Activated T-cell treated with anti-CD3 and anti-CD28 coated beads for 4 hours (primary cell): ENCODE measurements at places on chromosomes 5 and 9.
A peak's percentile ranks its signal among the peaks of the same experiment; 100 is the strongest.

DNA sequence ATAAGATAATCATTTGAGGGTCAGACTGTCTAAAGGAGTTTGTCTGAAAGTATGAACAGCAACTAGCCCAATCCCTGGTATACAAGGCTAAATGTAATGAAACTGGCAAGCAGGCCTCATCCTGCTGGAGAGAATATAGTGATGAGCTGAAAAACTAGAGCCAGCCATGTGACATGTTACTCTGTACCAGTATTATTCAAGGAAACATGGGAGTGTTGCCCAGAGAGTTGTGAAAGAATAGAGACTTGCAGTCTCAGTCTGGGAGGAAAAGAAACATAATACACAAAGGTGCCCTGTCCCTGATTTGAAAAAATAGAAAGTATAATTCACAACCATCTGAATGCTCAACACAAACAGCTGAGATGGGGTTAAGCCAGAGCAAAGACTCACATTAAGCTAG lies 37.9 kb upstream of the HTR1A start:
- no peak for DNase-seq

- no peak for DNase-seq
Measured at GRCh38 chr5:157914151-157914788, 55.3 kb upstream of the CLINT1 start.

DNA sequence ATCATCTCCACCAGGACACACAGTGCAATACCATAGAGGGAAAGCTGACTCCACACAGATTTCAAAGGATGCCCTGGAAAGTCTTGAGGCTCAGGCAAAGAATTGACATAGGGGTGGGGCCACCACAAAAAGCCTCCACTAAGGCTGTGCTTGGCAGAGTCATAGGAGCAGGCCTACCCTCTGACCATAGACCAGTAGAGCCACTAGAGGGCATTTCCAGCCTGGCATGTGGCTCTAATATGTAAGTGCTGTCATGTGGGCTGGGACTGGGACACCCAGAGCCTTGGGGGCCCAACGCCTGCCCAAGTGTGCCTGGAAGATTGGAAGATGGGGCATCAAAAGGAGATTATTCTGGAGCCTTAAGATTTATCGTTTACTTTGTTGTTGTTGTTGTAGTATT lies 726.0 kb downstream of the DNAH5 start:
- DNase-seq: no peak

GRCh38 chr9:6909181-6909580 lies 151.4 kb downstream of the KDM4C start:
- no peak for DNase-seq

- no peak for DNase-seq
Measured at GRCh38 chr5:68126886-68127285, 88.7 kb upstream of the PIK3R1 start.

- DNase-seq: no peak
Measured at GRCh38 chr9:128145536-128145935, 3.7 kb upstream of the LCN2 start.

DNA sequence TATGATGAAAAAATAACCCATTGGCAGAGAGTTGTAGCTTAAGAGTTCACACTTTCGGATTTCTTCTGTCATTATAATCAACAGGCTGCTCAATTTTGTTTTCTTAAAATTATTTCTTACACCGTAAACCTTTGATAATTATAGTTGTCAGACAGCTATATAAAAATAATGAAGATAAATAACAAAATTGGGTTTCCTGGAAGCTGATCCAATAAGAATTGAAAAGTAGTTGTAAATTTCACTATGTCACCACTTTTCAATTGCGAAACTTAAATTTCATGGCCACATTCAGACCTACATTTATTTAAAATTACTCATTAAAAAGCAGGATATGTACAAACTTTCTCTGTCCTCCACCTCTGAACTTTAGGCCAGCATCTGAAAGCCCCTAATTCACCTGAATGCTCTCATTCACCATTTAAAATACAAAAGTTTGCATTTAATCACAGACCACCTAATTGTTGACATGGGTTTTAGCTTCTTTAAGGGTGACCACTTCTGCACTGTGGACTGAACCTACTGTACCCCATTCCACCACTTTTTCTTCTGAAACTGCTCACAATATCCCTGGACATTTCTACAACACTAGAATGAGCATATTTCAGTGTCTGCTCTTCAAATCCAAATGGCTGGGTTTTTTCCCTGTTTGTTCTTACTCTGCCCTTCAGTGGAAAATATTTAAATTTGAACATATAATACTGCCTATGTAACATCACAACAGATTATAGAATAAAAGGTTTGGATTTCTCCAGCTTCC lies 680 bp downstream of the SELENOP start:
- no peak for DNase-seq

- no peak for DNase-seq
Measured at GRCh38 chr5:156883316-156883875, 33.3 kb downstream of the PPP1R2B start.

DNA sequence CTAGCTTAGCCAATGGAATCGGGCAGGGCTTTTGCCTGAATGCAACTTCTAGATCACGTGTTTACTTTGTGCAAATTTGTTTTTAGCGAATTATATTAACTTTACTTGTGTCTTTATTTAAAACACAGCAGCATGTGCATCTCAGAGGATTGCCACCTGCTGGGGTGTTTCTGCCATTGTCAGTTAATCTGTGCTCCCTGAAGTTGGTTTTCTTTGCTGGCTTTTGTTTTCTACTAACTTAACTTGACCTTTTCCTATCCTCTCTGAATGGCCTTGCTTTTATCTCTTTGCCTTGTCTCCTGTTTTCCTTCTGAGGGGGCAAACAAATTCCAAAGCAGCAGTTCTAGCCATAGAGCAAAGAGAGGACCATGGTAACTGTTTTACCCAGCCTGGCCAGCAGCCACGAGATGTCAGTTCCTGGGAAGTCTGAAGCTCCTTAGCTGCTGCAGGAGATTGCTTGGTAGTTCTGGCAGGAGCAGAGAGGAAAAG lies 67.6 kb downstream of the ARHGEF28 start:
- no peak for DNase-seq

GRCh38 chr5:78587775-78588291 lies 60.7 kb downstream of the LHFPL2 start:
- DNase-seq: no peak

DNA sequence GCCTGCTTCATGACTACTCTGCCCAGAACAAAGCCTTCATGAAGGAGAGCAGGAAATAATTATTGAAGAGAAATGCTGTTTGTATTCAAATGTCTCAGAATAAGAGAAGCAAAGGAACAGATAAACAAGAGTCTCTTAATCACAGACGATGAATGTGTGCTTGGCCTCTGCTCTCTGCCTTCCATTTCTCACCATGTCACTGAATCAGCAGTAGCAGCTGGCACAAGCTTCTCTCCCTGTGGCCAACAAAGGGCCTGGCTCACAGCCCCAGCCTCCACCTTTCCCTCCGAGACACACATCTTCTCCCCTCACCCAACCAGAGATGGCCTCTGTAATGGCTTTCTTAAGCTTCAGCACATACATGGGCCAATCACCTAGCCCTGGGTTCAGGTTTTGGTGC lies 128.1 kb upstream of the SLIT3 start:
- DNase-seq: no peak

GRCh38 chr9:4114569-4115505 lies 185.0 kb downstream of the GLIS3 start:
- no peak for DNase-seq

- DNase-seq: peak; percentile 67
Measured at GRCh38 chr5:442335-443238, at the start of gene EXOC3. Gene EXOC3 (plus strand): TSS chr5:443176. CDS start chr5:446206, 3,030 bp downstream.

GRCh38 chr9:93024646-93024910 lies 33.9 kb upstream of the SUSD3 start:
- DNase-seq: no peak

- DNase-seq: no peak
Measured at GRCh38 chr5:77431286-77431685, 60.8 kb downstream of the WDR41 start.

DNA sequence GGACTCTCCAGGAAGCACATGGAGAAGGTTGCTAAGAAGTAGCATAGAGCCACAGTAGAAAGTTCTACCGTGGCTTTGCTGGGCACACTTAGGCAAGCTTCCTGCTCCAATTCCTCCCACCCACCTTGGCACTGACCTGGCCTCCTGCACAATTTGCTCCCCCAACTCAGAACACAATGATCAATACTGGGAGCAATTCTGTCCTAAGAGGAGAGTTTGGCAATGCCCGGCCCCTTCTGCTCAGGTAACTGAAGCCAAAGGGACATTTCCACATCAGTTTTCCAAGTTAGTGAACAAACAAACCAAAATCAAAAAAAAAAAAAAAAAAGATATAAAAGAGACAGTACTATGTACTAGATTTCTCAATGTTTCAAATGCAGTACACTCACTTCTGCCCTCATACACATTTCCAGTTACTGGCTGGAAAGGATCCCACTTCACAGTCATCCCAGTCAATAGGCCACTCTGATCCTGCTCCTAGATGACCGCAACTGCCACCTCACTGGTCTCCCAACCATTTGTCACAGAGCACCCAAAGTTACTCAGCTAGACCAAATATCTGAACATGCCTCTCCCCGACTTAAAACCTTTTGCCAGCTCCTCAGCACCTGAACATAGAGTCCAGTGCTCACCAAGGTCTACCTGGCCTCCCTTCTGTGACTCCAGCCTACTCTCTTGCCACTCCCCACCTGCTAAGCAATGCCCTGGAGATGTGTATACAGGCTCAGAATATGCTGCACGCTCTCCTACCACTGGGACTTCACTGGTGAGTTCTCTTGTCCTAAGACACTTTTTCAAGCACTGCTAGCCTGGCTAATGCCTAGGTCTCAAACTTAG lies 21.3 kb downstream of the ABCA1 start:
- DNase-seq: no peak

DNA sequence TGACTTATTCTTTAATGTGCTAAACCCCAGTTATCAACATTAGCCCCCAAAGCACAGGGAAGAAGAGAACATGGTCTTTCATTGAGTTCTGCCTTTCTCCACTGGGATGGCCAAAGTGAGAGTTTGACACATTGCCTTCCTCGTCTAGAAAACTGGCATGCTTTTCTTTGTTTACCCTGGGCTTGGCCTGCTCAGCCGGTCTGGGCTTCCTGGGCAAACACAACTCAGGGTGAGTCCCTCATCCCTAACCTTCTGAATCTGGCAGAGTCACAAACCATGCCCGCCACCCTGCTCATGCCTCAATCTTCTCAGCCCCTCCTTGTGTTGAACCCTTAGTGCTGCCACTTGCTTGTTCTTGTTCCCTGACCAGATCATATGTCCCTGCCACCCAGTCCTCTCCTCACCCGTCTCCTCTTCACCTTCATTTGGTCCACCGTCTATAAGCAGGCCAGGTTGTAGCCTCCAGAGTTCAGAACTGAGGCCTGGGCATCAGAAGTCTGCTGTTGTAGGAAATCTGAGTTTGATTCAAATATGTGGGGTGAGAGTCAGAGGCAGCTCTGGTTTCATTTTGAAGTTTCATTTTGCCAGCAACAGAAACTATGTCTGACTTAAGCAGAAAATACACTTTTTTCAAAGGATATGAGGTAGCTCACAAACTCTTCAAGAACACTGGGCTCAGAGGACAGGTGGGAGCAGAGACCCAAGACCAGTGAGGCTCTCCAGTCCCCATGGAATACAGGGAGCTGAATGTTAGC lies 217.6 kb downstream of the NDUFS4 start:
- no peak for DNase-seq

GRCh38 chr5:78501411-78502352 lies 141.3 kb downstream of the SCAMP1 start:
- DNase-seq: no peak

DNA sequence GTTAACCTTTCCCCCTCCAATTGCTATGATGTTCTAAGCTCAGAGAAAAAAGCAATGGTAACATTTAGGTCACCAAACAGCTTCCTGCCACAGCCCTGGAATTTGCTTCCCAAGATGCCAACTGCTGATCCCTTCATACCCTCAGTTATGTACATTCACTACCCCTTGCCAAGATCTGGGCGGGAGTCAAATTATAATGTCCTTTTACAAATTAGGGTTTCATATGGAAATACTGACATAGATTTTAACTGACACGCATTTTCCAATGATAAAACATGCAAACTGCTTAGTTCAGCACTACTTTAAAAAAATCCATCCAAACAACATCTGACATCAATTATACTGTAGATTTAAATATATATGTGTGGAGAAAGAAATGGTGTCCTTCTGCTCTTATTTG lies 5.0 kb downstream of the LOX start:
- DNase-seq: no peak

DNA sequence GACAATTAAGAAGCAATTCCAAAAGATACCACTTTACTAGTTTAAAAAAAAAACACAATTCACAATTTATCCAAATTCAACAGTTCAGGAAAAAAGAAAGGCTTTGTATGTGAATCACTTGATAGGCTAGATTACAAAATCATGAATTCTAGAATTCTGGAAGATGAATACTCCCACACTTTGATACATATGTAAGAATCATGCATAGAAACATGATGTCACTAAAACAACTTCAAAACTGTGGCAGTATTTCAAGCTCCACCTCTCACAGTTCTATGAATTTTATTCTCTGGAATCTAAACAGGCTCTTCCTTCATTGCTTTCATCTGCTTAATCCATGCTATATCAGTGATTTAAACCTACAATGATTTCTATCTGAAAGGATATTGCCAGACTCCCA lies 51.0 kb downstream of the GNAQ start:
- DNase-seq: no peak

- DNase-seq: no peak
Measured at GRCh38 chr5:14775857-14776256, 95.7 kb downstream of the ANKH start.

GRCh38 chr5:76983468-76983867 lies 30.6 kb downstream of the CRHBP start:
- no peak for DNase-seq

- DNase-seq: no peak
Measured at GRCh38 chr9:109796078-109796477, 16.1 kb downstream of the PALM2AKAP2 start.

GRCh38 chr5:36027711-36028110 lies 36.5 kb upstream of the UGT3A1 start:
- DNase-seq: no peak

- no peak for DNase-seq
Measured at GRCh38 chr9:25415718-25416117, 262.5 kb downstream of the TUSC1 start.

DNA sequence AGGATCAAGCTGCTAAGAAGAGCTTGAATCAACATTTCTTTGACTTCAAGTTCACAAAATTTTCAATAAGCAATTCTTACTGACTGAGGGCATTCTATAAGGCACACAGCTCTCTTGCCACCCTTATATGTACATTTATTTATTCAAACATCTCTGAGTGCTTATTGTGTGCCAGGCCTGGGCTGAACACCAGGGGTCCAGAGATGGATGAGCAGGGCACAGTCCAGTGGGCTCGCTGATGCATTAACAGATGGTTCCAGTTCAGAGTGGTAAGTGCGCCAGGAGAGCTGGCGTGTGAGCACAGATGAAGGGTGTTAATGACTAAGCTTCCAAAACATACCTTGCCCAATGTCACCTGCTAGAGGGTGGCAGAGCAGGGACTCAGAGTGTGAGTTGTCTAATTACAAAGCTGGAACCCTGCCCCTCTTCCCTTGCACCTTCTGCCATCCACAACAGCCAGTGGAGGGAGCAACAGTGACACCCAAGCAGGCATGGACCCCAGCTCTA lies 24.6 kb downstream of the ALG2 start:
- DNase-seq: no peak

DNA sequence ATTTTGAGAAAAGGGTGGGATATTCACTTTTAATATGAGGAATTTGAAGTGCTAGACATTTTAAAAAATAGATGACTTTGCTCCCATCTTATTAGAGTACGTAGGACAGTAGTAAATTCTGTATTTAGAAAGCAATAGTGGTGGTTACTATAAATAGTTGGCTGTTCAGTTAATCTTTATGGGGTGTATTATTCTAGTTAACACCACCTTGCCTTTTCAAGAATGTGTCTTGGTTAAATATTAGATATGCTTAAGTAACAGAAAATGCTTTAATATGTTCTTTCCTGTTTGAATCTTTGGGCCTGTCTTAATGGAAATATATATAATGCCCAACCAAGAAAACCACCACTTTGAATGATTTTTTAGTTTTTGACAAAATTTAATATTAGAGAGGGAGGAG lies 608.7 kb upstream of the FAM174A start:
- no peak for DNase-seq
